ENCODE measurements at places on chromosomes 16 and 17.

DNA sequence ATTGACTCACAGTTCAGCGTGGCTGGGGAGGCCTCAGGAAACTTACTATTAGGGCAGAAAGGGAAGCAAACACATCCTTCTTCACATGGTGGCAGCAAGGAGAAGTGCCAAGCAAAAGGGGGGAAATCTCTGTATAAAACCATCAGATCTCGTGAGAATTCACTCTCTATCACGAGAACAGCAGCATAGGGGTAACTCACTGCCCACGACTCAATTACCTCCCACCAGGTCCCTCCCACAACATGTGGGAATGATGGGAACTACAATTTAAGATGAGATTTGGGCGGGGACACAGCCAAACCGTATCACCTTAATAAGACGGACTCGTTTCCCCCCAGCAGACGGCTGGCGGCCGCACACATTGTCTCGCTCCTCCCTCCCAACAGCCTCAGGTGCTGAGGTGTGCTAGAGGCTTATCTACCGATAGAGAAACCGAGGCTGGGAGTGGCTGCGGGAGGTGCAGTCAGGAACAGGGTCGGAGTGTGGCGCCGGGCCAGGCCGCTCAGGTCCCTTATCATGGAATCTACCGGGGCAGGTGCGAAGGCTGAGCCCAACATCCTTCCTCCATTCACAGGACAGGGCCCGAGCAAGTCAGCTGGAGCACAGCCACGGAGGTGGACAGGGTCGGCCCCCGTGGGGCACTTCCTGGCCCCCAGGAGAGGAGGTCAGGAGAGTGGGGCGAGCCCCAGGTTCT is 4.9 kb upstream of the ZG16B start:
- DNase-seq: no peak

DNA sequence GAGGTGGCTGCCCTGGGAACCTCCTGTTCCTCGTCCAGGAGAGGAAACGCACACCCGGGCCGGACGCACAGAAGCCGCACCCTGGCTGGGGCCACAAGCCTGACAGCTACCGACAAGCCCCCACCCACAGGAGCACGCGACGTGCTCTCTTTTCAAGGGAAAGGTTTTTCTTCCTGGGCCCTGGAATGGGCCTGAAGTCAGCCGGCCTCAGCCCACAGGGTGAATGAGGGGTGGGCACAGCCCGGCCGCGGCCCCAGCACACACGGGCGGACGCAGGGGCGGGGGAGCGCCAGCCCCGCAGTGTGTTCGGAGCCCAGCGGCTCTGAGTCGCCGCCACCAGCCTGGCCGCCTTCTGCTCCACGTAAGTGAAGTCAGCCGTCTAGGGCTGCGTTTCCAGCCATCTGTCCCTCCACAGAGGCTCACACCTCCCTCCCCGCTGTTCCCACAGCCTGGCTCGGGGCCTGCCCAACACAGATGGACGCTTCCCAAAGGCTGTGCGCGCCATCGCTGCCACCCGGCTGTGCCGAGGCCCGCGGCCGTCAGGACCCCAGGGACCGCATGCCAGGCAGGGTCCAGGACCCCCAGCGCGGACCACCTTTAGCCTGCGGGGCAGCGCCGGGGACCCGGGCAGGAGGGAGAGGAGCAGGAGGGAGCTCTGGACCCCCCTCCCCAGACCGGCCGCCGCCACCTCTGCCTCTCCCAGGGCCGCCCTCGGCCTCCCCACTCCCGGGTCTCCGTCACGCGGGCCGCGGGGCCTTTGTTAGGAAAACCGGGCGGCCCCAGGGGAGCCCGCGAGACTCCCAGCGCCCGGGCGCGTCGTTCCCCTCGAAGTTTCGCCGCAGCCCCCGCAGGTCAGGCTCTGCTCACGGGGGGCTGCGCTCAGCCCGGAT is 36.8 kb downstream of the CBFA2T3 start:
- DNase-seq: no peak

- no peak for DNase-seq
Observed at GRCh38 chr17:66627985-66628384, 206.9 kb upstream of the CACNG5 start.

DNA sequence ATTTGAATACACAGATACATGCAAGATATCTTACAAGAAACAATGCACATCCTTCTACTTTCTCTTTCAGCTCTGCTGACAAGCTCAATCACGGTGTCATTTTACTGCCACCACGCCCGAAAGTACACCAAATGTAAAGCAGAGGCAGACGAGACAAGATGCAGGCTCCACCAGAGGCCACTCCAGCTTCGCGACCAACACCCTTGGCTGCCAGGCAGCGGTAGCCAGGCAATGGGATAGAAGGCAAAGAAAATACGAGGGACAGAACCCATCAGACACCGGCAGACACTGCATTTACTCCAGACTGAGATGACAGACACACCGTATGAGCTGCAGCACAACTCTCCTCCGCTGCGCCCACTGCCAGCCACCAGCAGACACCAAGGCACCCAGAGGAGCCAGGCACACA is 41.0 kb downstream of the USP22 start:
- DNase-seq: no peak

- DNase-seq: no peak
Observed at GRCh38 chr16:72122308-72122707, 28.7 kb downstream of the DHX38 start.

DNA sequence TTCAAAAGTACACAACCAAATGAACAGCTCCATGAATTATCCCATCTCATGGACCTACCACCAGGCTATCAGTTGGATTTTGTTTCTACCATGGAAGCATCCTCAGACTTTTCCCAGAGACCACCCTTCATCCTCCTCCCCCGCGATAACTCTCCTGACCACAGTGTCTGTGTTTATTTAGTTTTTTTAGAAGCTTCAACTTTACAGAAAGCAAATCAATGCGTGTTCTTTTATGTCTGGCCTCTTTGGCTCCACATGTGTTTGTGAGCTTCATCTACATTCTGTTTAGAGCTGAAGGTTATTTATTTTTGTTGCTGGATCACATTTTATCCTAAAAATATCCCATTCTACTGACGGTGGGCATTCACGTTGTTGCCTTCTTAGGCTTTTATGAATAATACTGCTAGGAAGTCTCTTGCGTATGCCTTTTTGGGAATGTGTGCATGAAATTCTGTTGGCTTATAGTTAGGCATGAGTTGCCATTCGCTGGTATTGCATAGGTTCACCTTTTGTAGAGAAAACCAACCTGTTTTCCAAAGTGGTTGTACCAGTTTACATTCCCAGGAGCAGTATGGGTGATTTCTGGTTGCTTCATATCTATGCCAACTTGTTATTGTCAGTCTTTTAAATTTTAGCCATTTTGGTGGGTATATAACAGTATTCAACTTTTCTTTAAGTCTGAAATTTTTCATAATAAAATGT is 83.0 kb downstream of the CMIP start:
- no peak for DNase-seq

DNA sequence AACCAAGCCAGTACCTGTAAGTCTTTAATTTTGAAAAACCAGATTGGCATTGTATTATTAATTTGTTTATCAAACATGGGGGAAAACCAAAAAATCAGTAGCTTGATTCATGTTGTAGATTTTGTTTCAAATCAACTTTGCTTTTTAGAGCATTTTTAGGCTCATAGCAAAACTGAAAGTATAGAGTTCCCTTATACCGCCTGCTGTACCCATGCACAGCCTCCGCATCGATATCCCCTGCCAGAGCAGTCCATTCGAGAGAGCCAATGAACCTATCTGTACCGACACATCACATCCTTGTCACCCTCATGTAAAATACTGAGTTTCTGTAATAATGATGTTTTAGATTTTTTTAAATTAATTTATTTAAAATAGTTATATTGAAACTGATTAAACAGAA is 16.2 kb upstream of the MRC2 start:
- no peak for DNase-seq

DNA sequence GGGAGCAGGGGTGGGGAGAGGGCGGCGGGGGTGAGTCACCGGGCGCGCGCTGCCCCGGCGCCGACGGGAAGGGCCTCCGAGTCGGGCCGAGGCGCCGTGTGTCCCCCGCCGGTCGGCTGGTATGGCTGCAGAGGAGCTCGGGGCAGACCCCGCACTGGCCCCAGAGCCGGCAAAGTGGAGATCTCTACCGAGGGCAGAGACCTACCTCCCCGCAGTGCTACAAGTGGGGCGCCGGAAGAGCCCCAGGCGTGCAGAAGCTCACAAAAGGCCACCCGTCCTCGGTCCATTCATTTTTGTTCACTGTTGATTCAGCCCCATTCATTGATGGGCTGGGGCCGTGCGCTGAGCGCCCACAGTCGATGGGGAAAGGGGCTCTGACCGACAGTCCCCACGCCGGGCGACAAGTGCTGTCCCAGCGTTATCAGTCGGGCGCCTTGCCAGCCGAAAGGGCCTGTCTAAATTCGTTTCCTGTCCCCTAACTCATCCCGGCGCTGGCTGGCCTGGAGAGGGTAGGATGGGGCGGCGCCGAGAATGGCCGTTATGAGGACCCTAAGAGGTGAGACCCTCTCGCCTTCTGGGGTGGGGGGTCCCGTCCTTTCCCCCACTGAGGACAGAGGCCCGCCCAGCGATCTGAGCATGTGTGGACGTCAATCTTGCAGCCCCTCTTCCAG is 709 bp upstream of the ENO3 start:
- DNase-seq: peak; percentile 32

GRCh38 chr17:22300177-22300576 is 607.9 kb downstream of the KCNJ18 start:
- DNase-seq: no peak

DNA sequence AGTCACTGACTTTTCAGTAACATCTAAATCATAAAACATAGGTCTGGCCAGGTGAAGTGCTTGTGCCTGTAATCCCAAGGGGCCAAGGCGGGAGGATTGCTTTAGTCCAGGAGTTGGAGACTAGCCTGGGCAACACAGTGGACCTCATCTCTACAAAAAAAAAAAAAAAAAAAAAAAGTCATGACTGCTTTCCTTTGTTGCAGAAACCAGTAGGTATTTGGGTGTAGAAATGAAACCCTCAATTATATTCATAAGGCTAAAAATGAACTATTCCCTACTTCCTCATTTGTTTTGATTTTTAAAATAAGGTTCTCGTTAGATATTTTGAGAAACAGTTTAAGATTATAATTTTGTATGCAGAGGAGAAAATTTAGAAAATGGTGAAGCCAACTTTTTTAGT is 26.0 kb downstream of the PITPNC1 start:
- no peak for DNase-seq

DNA sequence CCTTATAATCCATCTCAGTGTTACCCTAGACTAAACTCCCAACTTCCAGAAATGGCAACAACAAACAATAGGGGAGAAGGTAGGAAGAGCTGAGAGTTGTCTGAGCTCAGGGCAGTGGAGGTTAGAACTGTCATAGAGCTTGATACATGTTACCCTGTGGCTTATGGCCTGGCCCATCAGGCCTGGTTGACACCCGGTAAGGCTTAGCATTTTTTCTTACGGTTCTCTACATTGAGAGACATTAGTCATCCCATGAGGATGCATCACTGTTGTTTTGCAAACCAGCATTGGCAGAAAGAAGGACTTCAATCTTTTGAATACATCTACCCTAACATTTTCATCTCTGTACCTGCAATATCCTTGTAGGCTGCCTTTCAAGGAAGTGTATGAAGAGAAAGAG is 226.6 kb downstream of the PHKB start:
- DNase-seq: no peak

GRCh38 chr17:48060249-48060648 is 12.1 kb downstream of the NFE2L1 start:
- no peak for DNase-seq

DNA sequence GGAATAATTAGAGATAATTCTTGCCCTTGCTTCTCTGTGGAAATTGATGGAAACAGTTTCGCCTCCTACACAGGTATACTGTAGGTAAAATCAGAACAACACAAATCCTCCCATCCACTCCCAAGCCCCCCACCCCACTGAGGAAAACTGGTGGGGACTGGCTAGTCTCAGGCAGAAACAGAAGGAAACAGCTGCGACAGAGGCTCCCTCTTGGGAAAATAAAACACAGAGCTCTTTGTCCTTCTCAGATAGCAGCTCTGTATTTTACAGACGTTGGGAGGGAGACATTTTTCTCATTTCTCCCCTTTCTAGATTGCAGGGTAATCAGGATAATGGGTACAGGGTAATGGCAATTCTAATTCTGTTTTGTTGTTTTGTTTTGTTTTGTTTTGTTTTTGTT is 1.1 kb downstream of the SLFN13 start:
- no peak for DNase-seq

- DNase-seq: no peak
Observed at GRCh38 chr17:3904501-3904900, 11.6 kb upstream of the CAMKK1 start.

DNA sequence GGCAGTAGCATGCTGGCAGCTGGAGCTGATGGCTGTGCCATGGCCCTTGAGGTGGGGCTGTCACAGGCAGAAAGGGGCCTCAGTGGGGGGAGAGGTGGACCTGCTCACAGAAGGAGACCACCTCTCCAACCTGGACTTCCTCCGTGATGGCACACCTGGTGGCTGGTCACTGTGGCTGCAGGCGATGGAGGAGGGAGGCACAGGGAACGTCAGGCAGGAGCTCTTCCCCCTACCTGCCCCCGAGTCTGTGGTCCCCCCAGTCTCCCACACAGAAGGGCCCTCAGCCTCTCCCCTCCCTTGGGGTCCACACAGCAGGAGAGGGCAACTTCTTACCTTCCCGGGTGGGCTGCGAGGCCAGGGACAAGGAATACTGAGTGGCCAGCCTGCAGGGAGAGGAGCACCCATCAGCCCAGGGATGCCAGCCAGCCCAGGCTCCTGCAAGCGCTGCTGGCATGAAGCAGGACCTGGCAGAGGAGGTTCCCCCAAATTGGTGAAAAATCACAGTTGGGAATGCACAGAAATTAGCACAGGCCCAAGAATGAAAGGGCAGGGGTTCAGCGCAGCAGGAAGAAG is 96.5 kb downstream of the GOSR1 start:
- no peak for DNase-seq

GRCh38 chr16:25210758-25211157 is 6.0 kb upstream of the AQP8 start:
- DNase-seq: no peak

DNA sequence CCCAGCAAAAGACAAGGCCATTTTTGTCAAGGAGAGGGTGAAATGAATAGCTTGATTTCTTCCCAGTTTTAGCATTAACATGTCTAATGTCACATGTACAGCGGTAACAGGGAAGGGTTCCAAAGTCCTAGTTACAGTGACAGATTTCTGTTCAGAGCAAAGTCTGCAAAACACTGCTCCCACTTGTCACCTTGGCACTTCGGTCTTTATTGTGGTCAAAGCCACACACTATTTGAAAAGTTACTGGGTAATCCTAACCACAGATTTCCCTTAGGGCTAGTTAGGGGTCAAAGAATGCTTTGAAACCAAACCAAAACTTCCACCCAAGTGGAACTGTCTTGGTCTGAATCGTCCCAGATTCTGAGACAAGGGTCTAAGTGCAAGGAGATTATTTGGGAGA is 455.6 kb downstream of the HS3ST3B1 start:
- DNase-seq: no peak
